ENCODE measurements at places on chromosomes 6 and 20. TPM values are rescaled to one million over a fixed set of nuclear protein-coding genes. Genes with fewer than 3 reads are reported as not detected.

The ENPP1 gene
- total RNA-seq, result 21.1 TPM

The C20orf144 gene
- 0.37 TPM for total RNA-seq

The SLC22A16 gene
- total RNA-seq, result not detected

The GHRH gene
- not detected for total RNA-seq

The HLA-G gene
- total RNA-seq, result 0.32 TPM

GRCh38 chr20:57310821-57311514 is 18.6 kb upstream of the SPO11 start:
- H3K4me3 ChIP-seq, result no peak overlapping the region
- no peak overlapping the region for H3K27ac ChIP-seq
- H3K36me3 ChIP-seq, result no peaks in the 10 kb centered on the region
- H3K27me3 ChIP-seq, result peaks cover 32% of the 10 kb centered on the region
- peak; percentile 63 for DNase-seq

GRCh38 chr6:133235221-133235620 is 5.9 kb upstream of the EYA4 start:
- no peak for DNase-seq
- peaks cover 2% of the 10 kb centered on the region for H3K4me1 ChIP-seq
- H3K27ac ChIP-seq, result no peak overlapping the region
- peaks cover 53% of the 10 kb centered on the region for H3K27me3 ChIP-seq
- H3K36me3 ChIP-seq, result no peaks in the 10 kb centered on the region

- H3K27me3 ChIP-seq, result no peaks in the 10 kb centered on the region
- H3K4me1 ChIP-seq, result peaks cover 25% of the 10 kb centered on the region
- no peak overlapping the region for H3K4me3 ChIP-seq
- H3K36me3 ChIP-seq, result peaks cover 3% of the 10 kb centered on the region
- no peak overlapping the region for H3K27ac ChIP-seq
These were observed 21.2 kb downstream of the SERPINB1 start for GRCh38 chr6:2820415-2820814.

- H3K4me3 ChIP-seq, result no peak overlapping the region
- H3K27me3 ChIP-seq, result peaks cover 42% of the 10 kb centered on the region
- H3K36me3 ChIP-seq, result no peaks in the 10 kb centered on the region
These were observed 357.1 kb downstream of the MAFB start for GRCh38 chr20:40331807-40332560.

- H3K27ac ChIP-seq, result no peak overlapping the region
- no peaks in the 10 kb centered on the region for H3K36me3 ChIP-seq
- no peak overlapping the region for H3K4me3 ChIP-seq
These were observed 415.1 kb downstream of the PLCB1 start for GRCh38 chr20:8547035-8547650.

GRCh38 chr6:147441751-147442150 is 66.7 kb upstream of the SAMD5 start:
- no peaks in the 10 kb centered on the region for H3K27me3 ChIP-seq
- no peak overlapping the region for H3K4me3 ChIP-seq
- no peak for DNase-seq
- peak overlapping the region; percentile 1 for H3K27ac ChIP-seq

DNA sequence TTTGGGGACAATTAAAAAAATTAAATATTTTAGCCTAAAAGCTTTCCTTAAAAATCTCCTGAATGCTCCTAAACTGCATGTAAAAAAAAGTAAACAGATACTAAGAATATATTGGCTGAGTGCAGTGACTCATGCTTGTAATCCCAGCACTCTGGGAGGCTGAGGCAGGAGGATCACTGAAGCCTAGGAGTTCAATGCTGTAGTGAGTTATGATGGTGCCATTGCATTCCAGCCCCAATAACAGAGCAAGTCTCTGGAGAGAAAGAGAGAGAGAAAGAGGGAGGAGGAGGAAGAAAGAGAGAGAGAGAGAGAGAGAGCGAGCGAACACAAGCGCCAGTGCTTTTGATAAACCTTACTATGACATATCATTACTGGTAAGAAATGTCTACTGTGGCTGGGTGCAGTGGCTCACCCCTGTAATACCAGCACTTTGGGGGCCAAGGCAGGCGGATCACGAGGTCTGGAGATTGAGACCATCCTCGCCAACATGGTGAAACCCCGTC is 58.8 kb downstream of the FKBP5 start:
- no peak for DNase-seq
- H3K36me3 ChIP-seq, result peaks cover 35% of the 10 kb centered on the region
- no peaks in the 10 kb centered on the region for H3K27me3 ChIP-seq
- peaks cover 23% of the 10 kb centered on the region for H3K4me1 ChIP-seq
- H3K27ac ChIP-seq, result peak overlapping the region; percentile 35
- no peak overlapping the region for H3K4me3 ChIP-seq

DNA sequence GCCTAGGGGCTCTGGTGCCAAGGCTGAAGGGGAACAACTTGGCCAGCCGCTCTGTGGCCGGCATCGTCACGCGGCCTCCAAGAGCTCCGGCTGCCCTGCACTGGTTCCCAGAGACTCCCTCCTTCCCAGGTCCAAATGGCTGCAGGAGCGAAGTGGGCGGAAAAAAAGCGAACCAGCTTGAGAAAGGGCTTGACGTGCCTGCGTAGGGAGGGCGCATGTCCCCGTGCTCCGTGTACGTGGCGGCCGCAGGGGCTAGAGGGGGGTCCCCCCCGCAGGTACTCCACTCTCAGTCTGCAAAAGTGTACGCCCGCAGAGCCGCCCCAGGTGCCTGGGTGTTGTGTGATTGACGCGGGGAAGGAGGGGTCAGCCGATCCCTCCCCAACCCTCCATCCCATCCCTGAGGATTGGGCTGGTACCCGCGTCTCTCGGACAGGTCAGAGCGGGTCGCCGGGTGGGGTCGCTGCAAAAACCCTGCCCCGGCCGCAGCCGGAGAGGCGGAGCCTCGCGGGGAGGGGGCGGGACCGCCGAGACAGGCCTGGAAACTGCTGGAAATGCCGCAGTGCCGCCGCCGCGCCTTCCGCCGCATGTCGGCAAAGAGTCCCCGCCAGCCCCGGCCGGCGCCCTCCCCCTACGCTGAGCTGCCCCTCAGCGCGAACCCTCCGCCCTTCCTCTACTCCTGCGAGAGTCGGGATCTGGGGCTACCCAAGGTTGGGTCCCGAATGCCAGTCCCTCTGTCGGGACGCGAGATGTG is 814 bp upstream of the HSP90AB1 start:
- H3K4me3 ChIP-seq, result peak overlapping the region; percentile 93
- no peaks in the 10 kb centered on the region for H3K27me3 ChIP-seq
- H3K4me1 ChIP-seq, result peaks cover 31% of the 10 kb centered on the region
- DNase-seq, result peak; percentile 92

DNA sequence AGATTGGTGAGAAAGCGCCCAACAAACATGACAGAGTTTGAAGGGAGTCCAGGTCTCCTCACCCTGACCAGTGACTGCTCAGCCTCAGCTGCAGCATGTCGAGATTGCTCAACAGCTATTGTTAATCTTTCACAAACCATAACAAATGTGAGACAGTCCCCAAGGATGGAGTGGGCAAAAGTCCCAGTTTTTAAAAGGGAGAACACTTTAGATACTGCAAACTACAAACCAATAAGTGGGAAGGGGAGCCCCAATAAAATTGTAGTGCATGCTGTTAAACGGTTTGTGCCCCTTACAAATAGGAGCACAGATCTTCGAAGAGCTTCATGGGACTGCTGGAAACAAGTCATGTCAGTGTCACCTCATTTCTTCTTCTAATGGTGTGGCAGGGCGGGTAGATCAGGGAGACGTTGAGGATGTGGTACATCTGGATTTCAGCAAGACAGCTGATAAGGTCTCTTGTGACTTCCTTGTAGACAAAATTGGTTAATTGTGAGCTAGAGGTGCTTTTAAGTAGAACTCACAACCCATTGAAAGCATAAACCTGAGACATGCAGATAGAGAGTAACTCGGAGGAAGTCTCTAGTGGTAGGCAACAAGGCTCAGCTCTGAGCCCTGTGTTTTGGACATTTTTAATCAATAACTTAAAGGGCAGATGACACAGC is 134.0 kb upstream of the ARMC2 start:
- peaks cover 25% of the 10 kb centered on the region for H3K4me1 ChIP-seq
- H3K27me3 ChIP-seq, result peaks cover 4% of the 10 kb centered on the region
- H3K4me3 ChIP-seq, result no peak overlapping the region
- no peak for DNase-seq

DNA sequence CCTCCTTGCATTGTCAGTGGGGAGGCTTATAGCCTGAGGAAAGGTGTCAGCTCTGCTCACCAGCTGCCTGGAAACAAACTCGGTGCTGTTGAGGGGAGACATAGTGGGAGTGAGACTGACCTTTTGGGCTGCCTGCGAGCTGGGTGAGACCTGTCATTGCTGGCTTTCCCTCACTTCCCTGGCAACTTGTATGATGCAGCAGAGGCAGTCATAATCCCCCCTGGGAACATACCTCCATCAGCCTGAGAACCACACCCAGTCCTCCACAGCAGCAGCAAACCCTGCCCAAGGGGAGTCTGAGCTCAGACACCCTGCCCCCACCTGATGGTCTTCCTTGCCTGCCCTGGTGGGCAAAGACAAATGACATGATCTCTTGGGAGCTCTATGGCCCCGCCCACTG is 521.2 kb upstream of the IMPG1 start:
- no peak overlapping the region for H3K27ac ChIP-seq
- peaks cover 3% of the 10 kb centered on the region for H3K27me3 ChIP-seq
- H3K36me3 ChIP-seq, result no peaks in the 10 kb centered on the region
- DNase-seq, result no peak
- H3K4me1 ChIP-seq, result no peaks in the 10 kb centered on the region

Measured in osteocyte (in vitro differentiated cells).